ENCODE measurements at places on chromosomes 13 and 19.
A peak's percentile ranks its signal among the peaks of the same experiment; 100 is the strongest.

DNA sequence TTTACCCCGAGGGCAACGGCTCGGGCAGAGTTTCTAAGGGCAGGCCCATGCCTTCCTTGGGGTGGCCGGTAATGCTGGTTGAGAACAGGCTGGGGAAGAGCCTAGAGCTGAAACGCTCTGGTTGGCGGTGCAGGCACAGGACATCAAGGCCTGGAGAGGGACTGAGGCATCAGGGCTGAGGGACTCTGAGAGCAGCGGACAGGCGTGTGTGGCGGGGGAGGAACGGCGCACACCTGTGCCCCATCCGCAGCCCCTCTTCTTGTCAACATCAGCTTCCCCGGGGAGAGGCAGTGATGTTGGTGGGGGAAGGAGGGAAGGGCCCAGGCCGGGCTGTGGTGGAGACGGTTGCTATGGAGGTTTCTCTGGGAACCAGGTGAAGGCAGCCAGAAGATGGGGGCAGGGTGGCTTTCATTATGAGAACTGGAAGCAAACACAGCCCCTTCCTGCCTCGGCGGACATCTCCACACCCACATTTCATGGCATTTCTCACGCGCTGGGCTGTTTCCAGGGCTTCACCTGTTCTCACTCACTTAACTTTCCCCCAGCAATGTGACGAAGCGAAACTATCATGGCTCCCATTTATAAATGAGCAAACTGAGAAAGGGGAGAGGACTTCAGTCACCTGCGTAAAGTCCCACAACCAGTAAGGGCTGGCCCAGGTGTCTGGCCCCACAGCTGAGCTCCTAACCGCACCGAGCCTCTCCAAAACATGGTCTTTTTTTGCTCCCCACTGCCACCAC lies 8.2 kb upstream of the ATF5 start:
- DNase-seq: no peak

DNA sequence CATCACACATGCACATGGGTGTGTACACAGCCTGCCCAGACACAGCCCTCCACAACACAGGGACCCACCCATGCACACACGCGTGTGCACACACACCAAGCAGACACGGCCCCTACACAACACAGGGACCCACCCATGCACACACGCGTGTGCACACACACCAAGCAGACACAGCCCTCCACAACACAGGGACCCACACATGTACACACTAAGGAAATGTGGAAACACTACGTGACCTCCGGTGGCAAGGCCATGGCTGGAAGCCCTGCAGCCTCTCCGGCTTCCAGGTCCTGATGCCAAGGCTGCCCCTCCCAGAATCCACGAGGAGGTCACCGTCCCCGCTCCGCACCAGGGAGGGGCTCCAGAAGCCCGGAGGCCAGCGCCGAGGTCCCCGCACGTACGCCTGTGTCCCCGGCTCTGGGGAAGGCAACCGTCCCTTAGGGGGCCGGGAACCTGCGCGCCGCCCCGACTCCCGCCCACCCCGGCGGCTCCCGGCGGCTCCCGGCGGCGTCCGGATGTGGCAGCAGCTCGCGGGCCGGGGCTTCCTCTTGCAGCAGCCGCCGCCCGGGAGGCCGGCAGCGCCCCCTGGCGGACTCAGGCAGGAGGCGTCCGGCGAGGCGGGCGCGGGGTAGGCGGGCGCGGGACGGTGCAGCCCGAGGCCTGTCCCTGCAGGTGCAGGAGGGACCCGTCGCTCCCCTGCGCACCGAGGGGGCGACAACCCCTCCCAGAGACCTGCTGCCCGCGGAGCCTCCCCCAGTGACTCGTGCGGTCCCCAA lies 29.8 kb upstream of the GRTP1 start:
- DNase-seq: peak; percentile 84

DNA sequence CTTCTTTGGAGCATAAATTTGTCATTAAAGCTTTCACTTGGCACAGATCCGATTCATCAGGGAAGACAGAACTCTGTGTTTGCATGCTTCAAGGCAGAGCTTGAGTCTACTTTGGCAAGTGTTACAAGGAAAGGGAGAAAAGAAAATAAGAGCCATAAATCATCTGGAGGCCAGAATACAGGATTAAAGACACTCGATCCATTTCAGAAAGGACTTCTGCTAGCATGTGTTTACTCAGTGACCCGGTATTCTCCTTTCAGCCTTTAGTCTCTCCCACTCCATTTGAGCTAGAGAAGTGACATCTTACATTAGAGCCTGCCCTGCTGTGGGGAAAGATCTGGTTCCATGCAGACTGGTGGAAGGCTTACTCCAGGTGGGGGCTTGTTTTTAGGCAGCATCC lies 306.4 kb downstream of the KLF5 start:
- peak; percentile 74 for DNase-seq

- DNase-seq: no peak
Observed at GRCh38 chr13:40979232-40979631, 39.9 kb downstream of the ELF1 start.

DNA sequence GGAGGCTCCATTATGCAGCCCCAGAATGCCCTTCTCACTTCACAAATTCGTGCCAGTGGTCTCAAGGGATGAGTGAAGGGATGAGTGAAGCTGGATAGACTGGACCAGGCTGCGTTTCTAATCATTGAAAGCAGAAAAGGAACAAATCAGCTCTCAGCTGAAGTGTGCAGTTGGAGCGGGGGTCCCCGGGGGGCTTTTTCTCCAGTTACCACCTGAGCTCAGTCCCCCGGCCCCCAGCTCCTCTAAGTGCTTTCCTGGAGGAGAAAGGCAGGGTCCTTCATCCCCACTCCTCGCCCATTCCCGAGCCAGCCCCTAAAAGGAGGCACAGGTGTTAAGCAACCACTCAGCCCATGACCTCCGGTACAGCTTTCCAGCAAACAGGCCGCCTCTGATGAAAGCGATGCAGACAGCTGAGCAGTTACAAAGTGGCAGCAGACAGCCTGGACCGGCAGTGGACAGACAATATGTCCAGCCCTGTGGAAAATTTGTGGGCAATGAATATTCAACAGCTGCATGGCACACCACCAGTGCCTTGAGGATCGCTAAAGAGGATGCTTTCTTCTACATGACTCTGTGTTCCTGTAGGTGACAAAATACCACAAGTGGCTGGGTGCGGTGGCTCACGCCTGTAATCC lies 110.7 kb upstream of the UBL3 start:
- DNase-seq: no peak

DNA sequence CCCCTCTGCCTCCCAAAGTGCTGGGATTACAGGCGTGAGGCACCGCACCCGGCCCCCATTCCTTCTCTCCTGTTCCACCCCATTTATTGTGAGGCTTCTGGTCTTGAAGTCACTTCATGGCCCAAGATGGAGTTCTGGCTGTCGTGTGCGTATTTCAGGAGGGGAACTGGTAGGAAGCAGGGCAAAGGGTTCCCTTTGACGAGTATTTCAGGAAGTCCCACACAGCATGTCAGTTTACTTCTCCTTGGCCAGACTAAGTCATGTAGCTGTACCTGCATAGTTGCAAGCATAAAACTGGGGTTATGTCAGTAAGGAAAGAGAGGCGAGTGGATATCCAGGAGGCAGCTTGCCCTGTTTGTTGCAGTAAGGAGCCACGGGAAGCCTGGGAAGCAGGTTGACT lies 10.1 kb downstream of the WDR62 start:
- no peak for DNase-seq

DNA sequence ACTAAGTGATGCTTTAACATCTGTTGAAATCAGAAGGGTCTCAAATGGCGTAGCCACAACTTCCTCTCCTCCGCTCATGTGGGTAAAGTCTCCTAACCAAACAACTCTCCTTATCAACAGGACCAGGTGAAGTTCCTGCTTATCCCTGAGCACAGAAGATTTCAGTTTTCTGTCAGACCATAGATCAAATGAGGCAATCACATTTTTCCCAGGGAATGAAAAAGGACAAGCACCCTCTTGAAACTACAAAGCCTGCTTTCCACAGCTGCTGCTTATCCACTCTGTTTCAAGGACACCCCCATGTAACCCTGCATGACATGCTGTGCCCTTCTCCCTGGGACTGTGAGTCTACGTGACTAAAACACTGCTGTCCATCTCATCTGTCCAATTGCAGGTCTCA lies 788.3 kb upstream of the SLITRK5 start:
- no peak for DNase-seq

DNA sequence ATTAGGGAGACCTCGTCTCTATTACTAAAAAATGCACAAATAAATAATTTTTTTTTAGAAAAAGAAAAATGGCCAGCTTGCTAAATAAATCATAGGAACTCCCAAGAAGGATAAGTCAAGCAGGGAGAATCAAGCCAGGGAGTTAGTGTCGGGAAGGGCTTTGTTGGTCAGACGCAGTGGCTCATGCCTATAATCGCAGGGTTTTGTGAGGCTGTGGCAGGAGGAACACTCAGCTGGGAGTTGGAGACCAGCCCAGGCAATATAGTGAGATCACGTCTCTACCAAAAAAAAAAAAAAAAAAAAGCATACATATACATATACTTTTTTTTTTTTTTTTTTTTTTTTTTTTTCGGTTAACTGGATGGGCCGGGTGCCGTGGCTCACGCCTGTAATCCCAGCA lies 9.0 kb downstream of the NACC1 start:
- DNase-seq: no peak

- peak; percentile 43 for DNase-seq
Observed at GRCh38 chr19:53102756-53103233, 427 bp downstream of the ZNF160 start.

- peak; percentile 48 for DNase-seq
Observed at GRCh38 chr13:40445557-40445990, 220.9 kb downstream of the FOXO1 start.

- no peak for DNase-seq
Observed at GRCh38 chr13:49042476-49042875, 66.8 kb downstream of the FNDC3A start.

- peak; percentile 95 for DNase-seq
Observed at GRCh38 chr19:49421039-49421877, 2.0 kb downstream of the PTH2 start.

DNA sequence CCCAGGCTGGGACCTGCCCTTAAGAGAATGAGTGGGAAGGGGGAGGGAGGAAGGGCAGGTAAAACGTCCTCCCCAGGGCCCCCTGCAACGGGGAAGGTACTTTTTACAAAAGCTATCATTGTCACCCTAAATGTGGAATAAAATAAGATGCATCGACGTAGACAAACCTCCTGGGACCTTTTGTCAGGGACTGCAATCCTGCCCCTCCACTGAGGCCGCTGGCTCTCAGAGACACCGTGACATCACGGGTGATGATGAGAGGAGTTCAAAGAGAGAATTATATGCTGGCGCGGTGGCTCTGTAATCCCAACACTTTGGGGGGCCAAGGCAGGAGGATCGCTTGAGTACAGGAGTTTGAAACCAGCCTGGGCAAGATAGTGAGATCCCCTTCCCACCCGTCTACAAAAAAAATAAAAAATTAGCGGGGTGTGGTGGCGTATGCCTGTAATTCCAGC lies 1.8 kb upstream of the MYBPC2 start:
- no peak for DNase-seq

GRCh38 chr13:42847891-42848663 lies 66.7 kb downstream of the FAM216B start:
- no peak for DNase-seq

GRCh38 chr13:68692049-68692448 lies 1415.6 kb upstream of the ATXN8OS start:
- DNase-seq: no peak

GRCh38 chr19:23402388-23402787 lies 7.1 kb upstream of the ZNF91 start:
- DNase-seq: no peak

GRCh38 chr13:113114511-113115362 lies 7.9 kb upstream of the F10 start:
- DNase-seq: no peak

DNA sequence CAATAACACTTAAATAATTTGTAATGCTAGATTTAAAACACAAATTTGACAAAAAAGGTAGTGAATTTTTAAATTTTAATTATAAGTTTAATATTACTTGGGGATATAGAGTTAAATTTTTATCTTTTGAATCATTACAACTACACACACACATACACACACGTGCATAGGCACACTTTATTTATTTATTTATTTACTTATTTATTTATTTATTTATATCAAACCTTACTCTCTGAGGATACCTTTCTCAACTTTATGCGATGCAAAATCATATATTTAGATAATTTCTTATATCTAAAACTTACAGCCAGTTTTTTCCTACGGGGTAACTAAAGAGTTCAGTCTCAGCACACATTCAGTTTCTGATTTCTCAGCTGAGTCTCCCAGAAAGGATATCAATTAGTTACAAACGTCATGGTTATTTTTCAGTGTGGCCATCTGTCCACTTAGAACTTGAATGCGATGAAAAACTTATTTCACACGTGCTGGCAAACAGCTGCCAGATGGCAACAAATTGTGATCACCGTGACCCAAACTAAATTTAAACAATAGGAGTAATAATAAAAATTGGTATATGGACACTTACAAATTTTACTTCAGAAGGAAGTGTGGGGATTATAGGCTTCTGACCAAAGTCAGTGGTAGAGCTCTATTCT lies 683.1 kb upstream of the PRR20A start:
- DNase-seq: peak; percentile 48

DNA sequence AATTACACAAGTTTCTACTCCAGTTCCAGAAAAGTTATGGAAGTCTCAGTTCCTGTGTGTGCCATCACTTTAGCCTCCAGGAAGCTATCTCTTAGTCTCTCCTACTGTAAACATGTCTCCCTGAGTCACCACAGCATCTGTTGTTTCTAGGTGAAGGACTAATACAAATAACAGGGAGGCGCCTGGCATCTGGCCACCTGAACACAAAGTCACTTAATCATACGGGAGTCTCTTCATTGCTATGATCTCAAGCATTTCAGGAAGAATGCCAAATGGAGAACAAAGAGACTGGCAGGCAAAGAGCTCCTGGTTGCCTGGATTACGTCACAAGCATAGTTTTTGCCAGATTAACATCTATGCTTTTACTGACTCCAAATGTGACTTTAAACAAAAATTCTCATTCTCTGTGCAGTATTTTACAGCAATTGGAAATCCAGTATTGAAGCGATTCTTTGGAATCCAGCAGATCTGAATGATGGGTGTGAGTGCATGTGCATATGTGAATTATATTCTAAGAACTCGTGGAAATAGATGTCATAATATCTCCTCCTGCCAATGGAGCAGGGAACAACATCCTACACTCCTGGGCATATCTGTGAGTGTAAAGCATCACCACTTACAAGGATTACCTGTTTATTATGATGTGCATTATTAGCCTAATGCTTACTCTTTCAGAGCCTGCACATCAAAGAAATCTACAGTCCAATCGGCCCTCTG lies 572.8 kb downstream of the PCDH9 start:
- DNase-seq: peak; percentile 97

DNA sequence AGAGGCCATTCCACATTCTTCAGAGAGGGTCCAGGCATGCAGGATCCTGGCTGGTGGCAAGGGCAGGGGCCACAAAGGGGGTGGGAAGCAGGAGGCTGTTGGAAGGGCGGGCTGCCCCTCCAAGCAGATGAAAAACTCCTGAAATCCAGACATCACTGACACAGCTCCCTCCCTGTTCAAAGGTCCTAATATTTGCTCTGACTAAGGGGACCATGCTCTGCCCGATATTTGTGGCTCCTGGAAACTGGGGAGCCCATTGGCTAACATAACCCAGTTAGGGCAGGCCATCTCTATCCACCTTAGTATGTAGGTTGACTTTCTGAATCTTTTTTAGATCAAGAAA lies 3.3 kb upstream of the CDX2 start:
- DNase-seq: no peak

Measured in NCI-H82 (cell line).